ENCODE measurements at places on chromosomes 7 and 10. TPM values are rescaled to one million over a fixed set of nuclear protein-coding genes. Genes with fewer than 3 reads are reported as not detected.
A peak's percentile ranks its signal among the peaks of the same experiment; 100 is the strongest.

- H3K27me3 ChIP-seq: no peaks in the 10 kb centered on the region
- peaks cover 45% of the 10 kb centered on the region for H3K36me3 ChIP-seq
- peak; percentile 88 for DNase-seq
These were observed 14.3 kb downstream of the ZC3HAV1 start for GRCh38 chr7:139095194-139095659.

DNA sequence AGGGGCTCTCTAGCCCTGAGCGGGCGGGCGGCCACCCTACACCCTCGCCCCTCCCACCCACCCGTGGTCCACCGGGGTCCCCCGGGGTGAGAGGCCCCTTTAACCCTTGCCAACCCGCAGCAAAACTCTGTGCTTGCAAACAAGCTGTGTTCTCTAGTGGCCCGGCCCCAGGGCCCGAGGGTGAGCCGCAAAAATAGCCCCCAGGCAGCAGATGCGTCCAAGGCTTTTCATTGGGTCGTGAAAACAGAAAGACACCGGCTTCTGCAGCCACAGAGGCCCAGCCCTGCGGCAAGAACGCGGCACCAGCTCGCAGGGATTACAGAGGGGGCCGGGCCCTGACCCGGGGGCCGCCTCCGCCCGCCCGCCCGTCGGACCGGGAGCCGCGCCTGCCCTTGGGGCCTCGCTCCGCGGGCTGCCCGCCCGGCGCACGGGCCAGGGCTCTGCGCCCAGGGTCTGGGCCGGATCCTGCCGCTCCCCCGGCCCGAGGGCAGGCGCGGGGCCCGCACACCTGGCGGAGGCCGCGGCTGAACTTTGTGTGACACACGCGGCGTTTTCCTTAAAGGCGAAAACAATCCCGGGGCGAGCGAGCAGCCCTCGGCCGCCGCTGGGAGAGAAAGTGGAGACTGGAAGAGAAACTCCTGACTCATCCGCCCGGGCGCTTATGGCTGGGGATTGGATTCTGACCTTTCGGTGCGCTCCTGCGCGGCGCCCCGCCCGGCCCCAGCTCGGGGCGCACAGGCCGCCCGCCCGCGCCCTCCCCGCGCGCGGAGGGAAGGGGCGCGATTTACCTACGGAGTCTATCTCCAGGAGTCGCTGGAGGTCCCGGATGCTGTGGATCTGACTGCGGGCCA, 2.8 kb downstream of the PDGFA start:
- H3K4me1 ChIP-seq: no peaks in the 10 kb centered on the region
- no peaks in the 10 kb centered on the region for H3K36me3 ChIP-seq
- DNase-seq: no peak
- H3K4me3 ChIP-seq: peak overlapping the region; percentile 60

DNA sequence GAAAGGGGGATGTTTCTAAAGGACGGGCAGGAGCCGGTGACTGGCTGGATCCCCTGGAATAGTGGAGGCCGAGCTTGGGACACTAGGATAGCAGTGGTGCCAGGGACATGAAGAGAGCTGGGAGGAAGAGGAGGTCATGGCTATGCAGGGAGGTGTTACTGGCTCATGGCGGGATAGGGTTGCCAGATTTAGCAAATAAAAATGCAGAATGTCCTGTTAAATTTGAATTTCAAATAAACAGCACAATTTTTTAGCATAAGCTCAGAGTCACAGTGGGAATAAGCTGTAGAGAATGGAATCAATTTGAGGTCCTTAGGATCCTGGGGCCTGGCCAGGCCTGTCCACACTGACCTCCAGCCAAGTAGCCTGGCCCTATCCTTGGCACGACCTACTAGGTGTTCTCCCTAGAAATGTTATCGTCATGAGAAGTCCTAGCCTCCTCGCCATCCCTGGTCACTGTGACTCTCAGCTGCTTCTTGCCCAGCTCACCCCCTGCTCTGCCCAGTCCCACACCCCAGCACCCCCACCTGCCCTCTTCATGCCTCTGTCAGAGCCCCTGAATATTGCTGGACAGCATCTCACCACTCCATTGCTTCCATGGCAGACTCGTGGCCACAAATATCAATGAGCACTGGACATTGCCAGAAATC, 7.6 kb upstream of the KCP start:
- H3K27me3 ChIP-seq: peaks cover 28% of the 10 kb centered on the region
- no peak for DNase-seq

OPALIN gene
- under 0.01 TPM for total RNA-seq

All from thymus (tissue), 14 donors.